CD4-positive, alpha-beta T cell (primary cell): ENCODE measurements at places on chromosomes 16 and 17.
A peak's percentile ranks its signal among the peaks of the same experiment; 100 is the strongest.

GRCh38 chr16:71855937-71856662, 10.3 kb downstream of the ATXN1L start:
- no peaks in the 10 kb centered on the region for H3K27me3 ChIP-seq
- peaks cover 22% of the 10 kb centered on the region for H3K4me1 ChIP-seq
- no peak overlapping the region for H3K4me3 ChIP-seq
- DNase-seq, result no peak
- peaks cover 44% of the 10 kb centered on the region for H3K36me3 ChIP-seq
- peak overlapping the region; percentile 11 for H3K27ac ChIP-seq

GRCh38 chr16:54242199-54242598, 44.4 kb downstream of the IRX3 start:
- no peaks in the 10 kb centered on the region for H3K4me1 ChIP-seq
- H3K36me3 ChIP-seq, result no peaks in the 10 kb centered on the region
- no peak overlapping the region for H3K4me3 ChIP-seq
- no peak overlapping the region for H3K27ac ChIP-seq
- no peaks in the 10 kb centered on the region for H3K27me3 ChIP-seq

GRCh38 chr16:8569650-8570346, 20.5 kb downstream of the TMEM114 start:
- H3K27ac ChIP-seq, result no peak overlapping the region
- no peaks in the 10 kb centered on the region for H3K36me3 ChIP-seq
- no peak overlapping the region for H3K4me3 ChIP-seq
- peaks cover 9% of the 10 kb centered on the region for H3K4me1 ChIP-seq
- peaks cover 1% of the 10 kb centered on the region for H3K27me3 ChIP-seq

DNA sequence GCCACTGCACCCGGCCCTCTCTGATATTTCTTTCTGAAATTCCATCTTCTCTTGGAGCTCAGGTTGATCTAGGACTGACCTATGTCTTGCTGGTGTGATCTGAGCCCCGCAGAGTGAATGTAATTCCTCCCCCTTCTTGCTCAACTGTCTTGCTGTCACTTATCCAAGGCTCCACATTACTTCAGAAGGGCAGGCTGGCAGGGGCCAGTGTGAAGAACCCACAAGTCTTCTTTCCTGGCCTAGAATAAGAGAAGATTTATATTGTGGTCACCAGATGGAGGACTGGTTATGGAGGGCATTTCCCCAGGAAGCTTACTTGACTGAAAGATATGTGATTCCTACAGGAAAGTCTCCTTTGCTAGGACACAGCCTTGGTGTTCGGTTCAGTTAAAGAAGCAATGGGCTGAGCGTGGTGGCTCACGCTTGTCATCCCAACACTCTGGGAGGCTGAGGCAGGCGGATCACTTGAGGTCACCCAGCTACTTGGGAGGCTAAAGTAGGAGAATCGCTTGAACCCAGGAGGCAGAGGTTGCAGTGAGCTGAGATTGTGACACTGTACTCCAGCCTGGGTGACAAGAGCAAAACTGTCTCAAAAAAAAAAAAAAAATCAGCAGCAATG, 13.4 kb downstream of the ITGAL start:
- peak overlapping the region; percentile 9 for H3K27ac ChIP-seq
- no peaks in the 10 kb centered on the region for H3K27me3 ChIP-seq
- H3K4me3 ChIP-seq, result no peak overlapping the region
- DNase-seq, result no peak
- H3K4me1 ChIP-seq, result peaks cover 38% of the 10 kb centered on the region
- H3K36me3 ChIP-seq, result peaks cover 90% of the 10 kb centered on the region

GRCh38 chr17:70086516-70086915, 11.5 kb downstream of the KCNJ16 start:
- H3K27me3 ChIP-seq, result no peaks in the 10 kb centered on the region
- no peak overlapping the region for H3K27ac ChIP-seq
- no peak for DNase-seq

GRCh38 chr16:84220851-84221250, 19.0 kb downstream of the KCNG4 start:
- no peaks in the 10 kb centered on the region for H3K4me1 ChIP-seq
- no peak overlapping the region for H3K27ac ChIP-seq
- no peak for DNase-seq
- H3K27me3 ChIP-seq, result peaks cover 5% of the 10 kb centered on the region

- no peak for DNase-seq
- H3K4me1 ChIP-seq, result no peaks in the 10 kb centered on the region
- H3K27ac ChIP-seq, result no peak overlapping the region
- no peak overlapping the region for H3K4me3 ChIP-seq
- H3K27me3 ChIP-seq, result no peaks in the 10 kb centered on the region
Measured at GRCh38 chr17:1074886-1075605, 78.1 kb downstream of the TIMM22 start.

DNA sequence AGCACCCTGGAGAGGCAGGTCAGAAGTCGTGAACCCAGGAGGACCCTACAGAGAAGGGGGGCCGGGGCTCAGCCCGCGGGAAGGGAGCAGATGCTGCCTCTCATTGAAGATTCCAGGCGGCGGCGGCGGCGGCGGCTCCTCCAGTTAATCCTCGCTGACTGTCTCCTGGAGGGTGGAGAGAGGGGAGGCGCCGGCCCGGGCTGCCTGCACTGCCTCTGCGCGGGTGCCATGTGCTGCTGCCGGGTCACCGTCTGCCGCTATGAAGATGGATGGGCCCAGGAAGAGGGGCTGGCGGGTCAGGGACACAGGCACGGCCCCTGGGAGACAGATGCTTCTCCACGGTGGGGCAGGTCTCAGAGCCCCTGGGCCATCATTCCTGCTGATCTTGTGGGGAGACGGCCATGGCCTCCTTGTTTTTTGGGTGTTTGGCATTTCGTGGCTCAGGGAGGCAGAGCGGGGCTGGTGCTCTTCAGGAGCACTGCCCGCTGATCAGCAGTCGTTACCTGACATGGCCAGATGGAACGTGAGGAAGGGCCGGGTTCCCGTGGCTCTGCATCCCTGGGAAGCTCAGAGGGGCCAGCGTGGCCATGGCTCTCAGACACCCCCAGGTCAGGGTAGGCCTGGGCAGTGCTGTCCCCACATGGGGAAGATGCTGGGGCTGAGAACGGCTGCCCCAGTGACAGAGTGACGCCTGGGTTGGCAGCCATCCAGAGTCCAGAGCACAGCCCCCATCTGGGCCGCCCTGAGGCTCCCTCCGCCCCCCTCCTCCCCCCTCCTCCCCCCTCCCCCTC, 36.1 kb downstream of the GINS2 start:
- DNase-seq, result no peak
- no peak overlapping the region for H3K4me3 ChIP-seq
- peaks cover 41% of the 10 kb centered on the region for H3K36me3 ChIP-seq
- no peaks in the 10 kb centered on the region for H3K4me1 ChIP-seq
- no peak overlapping the region for H3K27ac ChIP-seq
- H3K27me3 ChIP-seq, result no peaks in the 10 kb centered on the region

DNA sequence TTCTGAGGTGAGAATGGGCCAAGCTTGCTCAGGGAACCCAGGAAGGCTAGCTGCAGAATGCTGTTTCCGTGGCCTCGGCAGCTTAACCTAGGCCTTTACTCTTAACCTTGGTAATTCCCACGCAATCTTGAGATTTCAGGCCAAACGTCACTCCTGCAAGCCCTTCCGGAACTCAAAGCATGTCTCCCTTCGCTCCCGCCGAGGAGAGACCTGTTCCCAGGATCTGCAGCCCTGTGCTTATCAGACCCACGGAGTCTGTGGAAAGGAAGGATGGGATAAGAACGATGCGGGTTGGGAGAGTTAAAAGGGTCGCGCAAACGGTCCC, 524 bp upstream of the ZFP3 start:
- H3K36me3 ChIP-seq, result peaks cover 2% of the 10 kb centered on the region
- H3K4me3 ChIP-seq, result peak overlapping the region; percentile 77

DNA sequence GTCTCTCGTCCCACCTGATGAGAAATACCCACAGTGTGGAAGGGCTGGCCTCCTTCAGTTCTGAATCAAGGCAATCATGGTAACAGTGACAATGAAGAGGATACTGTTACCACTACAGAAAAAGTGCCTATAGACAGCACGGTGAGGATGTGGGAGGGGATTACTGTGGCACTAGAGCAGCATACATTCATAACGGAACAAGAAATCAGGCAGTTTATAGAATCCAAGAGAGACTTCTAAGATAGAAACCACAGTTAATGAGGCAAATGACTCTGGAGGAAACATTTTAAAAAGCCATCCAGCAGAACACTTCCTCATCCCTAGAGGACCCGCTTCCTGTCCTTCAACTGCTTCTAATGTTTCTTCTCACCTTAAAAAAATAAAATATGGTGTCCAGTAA, 2.7 kb downstream of the RUSF1 start:
- H3K36me3 ChIP-seq, result peaks cover 12% of the 10 kb centered on the region
- no peaks in the 10 kb centered on the region for H3K27me3 ChIP-seq
- no peak for DNase-seq
- H3K4me3 ChIP-seq, result no peak overlapping the region
- H3K4me1 ChIP-seq, result peaks cover 40% of the 10 kb centered on the region

GRCh38 chr17:371583-371982, 19.0 kb upstream of the RPH3AL start:
- H3K27me3 ChIP-seq, result no peaks in the 10 kb centered on the region
- peaks cover 2% of the 10 kb centered on the region for H3K36me3 ChIP-seq
- peaks cover 5% of the 10 kb centered on the region for H3K4me1 ChIP-seq
- no peak overlapping the region for H3K4me3 ChIP-seq
- H3K27ac ChIP-seq, result no peak overlapping the region

DNA sequence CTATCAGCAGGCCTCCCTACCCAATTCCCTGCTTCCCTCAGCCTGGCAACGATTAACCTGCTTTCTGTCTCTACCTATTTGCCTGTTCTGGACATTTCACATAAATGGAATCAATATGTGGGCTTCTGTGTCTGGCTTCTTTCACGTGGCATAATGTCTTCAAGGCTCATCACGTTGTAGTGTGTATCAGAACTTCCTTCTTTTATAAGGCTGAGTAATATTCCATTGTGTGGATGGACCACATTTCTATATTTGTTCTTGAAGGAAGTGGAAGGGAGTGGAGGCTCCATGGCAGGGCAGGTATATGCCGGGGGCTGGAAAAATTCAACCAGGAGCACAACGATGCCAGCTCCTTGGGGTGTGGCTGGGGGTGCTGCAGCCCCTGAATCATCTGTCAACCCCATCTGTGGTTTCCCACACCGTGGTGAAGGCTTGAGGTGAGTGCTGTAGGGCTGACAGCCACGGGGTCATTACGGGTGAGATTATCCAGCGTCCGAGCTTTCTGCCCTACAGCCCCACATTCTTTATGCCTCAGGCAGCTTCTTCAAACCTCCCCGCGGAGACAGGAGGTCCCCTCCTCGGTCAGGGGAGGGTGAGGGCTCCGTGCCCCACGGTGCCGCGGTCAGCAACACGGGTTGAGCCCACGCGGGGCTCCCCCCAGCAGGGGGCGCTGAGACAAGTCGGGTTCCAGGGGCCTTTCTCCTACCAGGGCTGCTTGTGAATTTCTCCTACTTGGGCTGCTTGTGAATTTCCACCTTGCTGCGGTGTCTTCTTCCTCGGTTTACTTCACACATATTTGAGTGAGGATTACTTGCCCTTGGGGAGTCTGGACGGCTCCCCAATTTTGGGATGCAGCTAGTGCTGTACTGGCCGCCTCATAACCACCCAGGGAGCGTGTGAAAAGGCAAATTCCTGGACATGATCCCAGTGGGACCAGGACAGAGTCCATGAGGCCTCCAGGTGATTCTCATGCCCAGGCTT, 18.3 kb upstream of the WFIKKN2 start:
- peak; percentile 53 for DNase-seq
- H3K27me3 ChIP-seq, result peaks cover 4% of the 10 kb centered on the region
- H3K4me1 ChIP-seq, result peaks cover 8% of the 10 kb centered on the region
- no peak overlapping the region for H3K27ac ChIP-seq
- H3K4me3 ChIP-seq, result no peak overlapping the region
- no peaks in the 10 kb centered on the region for H3K36me3 ChIP-seq

DNA sequence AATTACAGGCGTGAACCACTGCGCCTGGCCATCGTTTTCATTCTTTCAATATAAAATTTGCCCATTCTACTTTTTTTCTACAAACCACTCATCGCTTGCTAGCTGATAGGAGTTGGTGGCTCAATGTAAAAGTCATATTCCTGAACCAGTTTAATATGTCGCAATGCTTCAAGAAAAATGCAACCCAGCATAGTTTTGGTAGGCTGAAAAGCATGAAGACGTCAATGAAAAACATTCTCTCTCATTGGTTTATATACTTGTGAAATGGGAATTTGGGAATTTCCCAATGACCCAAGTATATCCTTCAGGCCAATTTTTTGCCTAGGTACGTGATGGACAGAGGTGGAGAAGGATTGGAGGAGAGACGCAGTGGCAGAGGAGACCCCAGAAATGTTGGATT, 26.9 kb downstream of the USP43 start:
- H3K4me1 ChIP-seq, result no peaks in the 10 kb centered on the region
- H3K4me3 ChIP-seq, result no peak overlapping the region
- H3K27me3 ChIP-seq, result peaks cover 4% of the 10 kb centered on the region
- H3K27ac ChIP-seq, result no peak overlapping the region
- DNase-seq, result no peak
- no peaks in the 10 kb centered on the region for H3K36me3 ChIP-seq

DNA sequence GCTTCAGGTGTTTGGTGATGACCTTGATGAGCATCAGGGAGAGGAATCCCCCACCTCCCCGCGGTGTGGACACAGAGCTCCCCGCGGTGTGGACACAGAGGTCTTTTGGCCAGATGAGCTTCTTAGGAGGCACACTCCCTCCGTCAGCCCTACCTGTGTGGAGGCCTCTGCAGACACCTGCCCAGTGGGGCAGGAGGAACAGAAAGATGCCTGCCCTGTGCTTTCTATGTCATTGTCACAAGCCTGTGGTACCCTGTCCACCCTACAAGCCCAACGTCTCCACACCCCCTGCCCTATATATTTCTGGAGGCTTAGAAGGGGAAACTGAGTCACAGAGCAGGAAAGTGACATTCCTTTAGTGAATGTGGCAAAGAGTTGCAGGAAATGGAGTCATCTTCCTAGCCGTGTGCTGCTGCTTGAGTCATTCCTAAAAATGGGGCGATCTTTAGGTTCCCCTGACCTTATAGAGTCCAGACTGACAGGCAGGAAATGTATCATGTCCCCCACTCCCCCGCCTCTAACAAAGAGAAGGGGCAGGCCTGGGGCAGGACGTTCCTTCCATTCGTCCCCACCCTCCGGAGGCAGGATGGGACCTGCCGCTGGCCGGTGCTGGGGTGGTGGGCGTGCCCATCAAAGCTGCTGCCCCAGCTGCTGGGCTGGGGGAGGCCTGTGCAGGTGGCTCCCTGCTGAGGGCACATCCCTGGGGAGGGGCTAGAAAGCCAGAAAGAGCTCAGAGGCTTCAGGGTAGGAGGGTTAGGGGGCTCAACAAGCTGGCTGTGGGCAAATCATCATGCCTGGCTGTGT, 1.0 kb upstream of the C16orf74 start:
- H3K27me3 ChIP-seq, result peaks cover 40% of the 10 kb centered on the region
- H3K27ac ChIP-seq, result no peak overlapping the region
- H3K36me3 ChIP-seq, result no peaks in the 10 kb centered on the region
- H3K4me1 ChIP-seq, result peaks cover 16% of the 10 kb centered on the region
- no peak overlapping the region for H3K4me3 ChIP-seq

- no peak for DNase-seq
- peaks cover 5% of the 10 kb centered on the region for H3K4me1 ChIP-seq
- no peak overlapping the region for H3K27ac ChIP-seq
- H3K36me3 ChIP-seq, result no peaks in the 10 kb centered on the region
- no peak overlapping the region for H3K4me3 ChIP-seq
Measured at GRCh38 chr17:64240261-64240740, 22.8 kb downstream of the TEX2 start.
